Cardiac ventricle fibroblast (primary cell): ENCODE measurements at places on chromosomes 3 and 15. TPM values are rescaled to one million over a fixed set of nuclear protein-coding genes. Genes with fewer than 3 reads are reported as not detected.

The PDHB gene
- 52.9 and 84.5 TPM in 2 replicates for total RNA-seq

The LRRIQ4 gene
- not detected in 2 replicates for total RNA-seq

The PYGO1 gene
- total RNA-seq, result 7.1 and 8.3 TPM in 2 replicates

The SLCO2A1 gene
- total RNA-seq, result 0.20 and 0.44 TPM in 2 replicates

The FBXO40 gene
- not detected in 2 replicates for total RNA-seq

The GP9 gene
- total RNA-seq, result not detected in 2 replicates

The SERPINI2 gene
- total RNA-seq, result not detected in 2 replicates
